HAP-1 (cell line): ENCODE measurements at places on chromosomes 1 and 21.

- DNase-seq = no peak
These were observed 122.5 kb downstream of the NR5A2 start for GRCh38 chr1:200150006-200150405.

DNA sequence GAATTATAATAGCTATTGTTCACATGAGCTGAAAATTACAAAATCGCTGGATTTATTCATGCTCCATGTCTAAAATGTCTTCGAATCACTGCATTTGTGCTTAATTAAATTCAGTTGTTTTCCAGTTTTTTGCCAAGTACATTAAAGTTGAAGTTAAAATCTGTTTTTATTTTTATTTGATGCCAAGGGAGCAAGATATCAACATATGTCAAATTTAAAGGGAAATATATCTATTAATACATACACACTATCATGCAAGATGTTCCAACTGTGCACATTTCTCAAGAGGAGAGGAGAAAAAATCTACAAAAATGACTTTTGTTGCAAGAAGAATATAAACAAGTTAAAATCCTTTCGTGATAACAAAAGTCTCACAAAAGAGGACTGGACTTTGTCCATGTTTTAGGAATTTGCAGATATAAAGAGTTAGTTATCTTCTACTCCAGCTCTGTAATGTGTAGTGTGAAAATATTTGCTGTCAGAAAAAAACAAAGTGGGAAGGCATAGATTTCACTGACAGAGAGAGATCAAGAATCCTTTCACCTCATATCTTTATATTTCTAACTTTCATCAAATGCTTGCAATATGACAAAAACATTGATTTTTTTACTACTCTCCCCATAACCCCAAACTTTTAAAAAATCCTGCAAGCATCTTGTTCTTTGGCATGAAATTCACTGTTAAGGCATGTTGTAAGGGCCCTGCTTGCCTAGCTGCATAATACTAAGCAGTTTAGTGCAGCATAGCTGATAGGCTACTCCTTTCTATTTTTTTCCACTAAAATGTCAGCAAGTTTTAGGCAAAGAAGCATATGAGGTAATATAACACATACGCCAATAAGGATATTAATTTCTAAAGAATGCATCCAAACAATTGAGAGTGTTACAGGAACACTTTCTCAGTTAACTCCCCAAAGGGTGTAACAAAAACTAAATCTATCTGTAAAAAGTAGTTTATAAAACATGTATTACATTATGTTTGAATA is 340.2 kb upstream of the ADAMTS5 start:
- no peak for DNase-seq

GRCh38 chr1:28233264-28233606 is 406 bp upstream of the DNAJC8 start:
- DNase-seq = no peak

DNA sequence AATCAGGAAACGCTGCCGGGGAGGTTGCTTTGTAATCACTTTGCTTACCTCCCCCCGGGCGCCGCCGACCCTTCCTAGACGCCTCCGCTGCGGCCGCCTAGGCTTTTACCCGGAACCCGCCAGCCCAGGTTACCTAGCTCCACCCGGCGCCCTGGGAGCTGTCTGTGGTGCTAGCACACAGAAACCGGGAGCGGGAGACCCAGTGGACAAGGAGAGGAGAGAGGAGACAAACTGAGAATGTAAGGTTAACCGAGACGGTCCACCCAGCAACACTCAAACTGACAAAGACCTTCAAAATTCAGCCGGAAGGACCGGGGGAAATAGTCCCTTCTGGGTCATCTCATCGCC is 9.8 kb downstream of the BARHL2 start:
- DNase-seq = peak; percentile 84

DNA sequence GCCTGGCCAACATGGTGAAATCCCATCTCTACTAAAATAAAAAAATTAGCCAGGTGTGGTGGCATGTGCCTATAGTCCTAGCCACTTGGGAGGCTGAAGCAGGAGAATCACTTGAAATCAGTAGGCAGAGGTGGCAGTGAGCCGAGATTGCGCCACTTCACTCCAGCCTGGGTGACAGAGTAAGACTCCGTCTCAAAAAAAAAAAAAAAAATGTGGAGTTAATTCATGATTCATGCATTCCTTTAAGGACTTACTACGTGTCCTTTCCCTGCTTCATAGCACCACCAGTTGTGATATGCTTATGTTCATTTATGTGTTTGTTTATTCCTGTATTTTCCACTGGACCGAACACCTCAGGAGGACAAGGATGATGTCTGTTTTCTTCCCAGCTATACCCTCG is 12.7 kb upstream of the PRELP start:
- DNase-seq = no peak

- no peak for DNase-seq
These were observed 19.2 kb downstream of the AGPAT3 start for GRCh38 chr21:43884012-43884860.

DNA sequence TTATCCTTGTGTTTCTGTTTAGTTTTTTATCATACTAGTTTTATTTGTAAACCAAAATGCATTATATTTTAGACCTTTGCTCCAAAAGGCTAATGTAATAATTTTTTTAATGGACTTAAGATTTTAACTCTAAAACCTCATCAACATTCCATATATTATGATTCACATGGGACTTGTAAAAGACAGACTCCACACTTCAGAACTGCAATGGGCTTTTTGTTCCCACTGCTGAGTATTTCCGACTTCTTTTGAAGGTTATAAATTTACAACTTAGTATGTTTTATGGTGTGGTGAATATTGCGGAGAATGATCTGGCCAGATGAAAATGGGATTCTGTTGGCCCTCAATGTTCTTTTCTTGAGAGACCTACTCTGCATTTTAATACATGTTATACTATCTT is 678.5 kb downstream of the USP25 start:
- DNase-seq = peak; percentile 38

DNA sequence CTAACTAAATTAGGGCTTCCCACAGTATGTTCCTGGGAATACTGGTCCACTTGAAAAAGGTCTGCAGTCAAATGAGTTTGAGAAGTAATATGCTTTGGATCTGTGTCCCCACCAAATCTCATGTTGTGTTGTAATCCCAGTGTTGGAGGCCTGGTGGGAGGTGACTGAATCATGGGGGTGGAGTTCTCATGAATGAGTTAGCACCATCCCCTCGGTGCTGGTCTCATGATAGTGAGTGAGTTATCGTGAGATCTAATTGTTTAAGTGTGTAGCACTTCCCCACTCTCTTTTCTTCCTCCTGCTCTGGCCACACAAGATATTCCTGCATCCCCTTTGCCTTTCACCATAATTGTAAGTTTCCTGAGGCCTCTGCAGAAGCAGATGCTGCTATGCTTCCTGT is 16.9 kb upstream of the DMRTB1 start:
- DNase-seq = no peak

GRCh38 chr1:219476116-219476515 is 136.8 kb downstream of the ZC3H11B start:
- no peak for DNase-seq

GRCh38 chr21:24995216-24995615 is 612.1 kb downstream of the MRPL39 start:
- no peak for DNase-seq

- DNase-seq = no peak
These were observed 6.4 kb upstream of the GBP5 start for GRCh38 chr1:89279011-89279466.

DNA sequence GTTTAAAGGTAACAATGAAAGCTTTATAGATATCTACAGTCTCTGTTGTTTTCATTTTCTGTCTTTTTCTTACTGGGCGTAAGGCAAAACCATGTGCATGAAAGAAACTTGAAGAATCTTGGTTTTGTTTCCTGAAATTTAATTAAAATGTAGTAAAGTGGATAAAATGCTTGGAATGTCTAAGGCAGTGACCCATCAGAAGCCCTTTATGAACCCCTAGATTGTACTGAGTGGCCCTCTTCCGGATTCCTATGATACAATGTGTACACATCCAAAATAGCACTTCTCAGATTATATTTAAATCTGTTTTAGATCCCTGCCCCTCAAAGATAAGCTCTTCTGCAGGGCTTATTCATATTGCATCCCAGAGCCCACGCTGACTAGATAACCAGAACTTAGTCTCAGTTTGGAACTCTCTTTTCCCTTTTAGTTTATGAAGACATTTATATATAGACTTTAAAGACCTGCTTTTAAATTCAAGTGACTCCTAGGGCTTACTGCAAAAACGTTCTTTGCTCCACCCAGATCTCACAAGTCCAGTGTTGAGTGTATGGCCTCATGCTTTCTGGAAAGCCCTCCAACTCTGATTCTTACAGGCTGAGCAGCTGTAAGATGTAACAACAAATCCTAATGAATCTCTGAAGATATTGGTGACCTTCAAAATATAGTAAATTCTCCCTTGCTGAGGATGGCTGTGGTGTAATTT is 142.9 kb downstream of the LRRC7 start:
- DNase-seq = no peak

DNA sequence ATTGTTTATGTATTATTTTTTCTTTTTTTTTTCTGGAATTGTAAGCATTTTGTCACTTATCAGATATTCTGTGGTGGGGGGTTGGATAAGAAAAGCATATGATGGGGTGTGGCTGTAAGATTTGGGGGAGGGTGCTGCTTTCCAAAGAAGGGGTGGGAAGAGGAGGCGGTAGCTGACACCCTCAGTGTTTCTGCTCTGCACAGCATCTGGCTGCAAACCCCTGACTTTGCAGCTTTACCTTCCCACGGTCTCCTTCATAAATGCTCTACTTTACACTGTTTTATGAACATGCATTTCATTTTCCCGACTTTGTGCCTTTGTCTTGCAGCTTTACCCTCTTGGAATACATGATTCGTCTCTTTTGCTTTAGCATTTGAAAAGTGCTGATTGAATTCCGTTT is 7.6 kb downstream of the FMN2 start:
- no peak for DNase-seq

DNA sequence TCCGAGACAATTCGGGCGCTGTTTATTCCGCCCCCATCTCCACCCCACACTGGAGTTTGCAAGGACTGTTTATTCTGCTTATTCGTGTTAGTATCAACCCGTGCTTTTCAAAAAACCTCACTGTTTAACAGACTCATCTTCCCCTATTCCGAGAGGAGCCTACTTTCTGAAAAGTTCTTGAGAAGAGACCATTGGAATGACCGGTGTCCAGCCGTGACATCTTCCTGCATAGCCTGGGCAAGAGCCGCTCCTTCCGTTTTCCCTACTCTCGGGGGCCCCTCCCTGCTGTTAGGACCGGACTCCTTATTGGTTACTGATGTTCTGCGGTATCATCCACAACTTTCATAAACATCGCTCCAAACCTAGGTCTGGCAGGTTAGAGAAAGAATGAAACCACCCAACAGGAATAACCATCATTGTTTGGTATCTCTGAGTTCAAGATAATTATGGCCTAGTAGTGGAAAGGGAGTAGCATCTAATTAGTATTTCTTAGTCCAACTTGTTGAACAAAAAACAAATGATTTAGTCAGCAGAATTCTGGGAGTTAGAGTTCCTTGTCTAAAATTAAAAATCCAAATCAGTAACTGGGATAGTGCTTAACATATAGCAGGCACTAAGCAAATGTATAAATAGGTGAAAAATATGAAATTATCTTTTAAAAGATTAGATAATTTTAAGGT is 837 bp downstream of the STXBP3 start:
- peak; percentile 70 for DNase-seq

DNA sequence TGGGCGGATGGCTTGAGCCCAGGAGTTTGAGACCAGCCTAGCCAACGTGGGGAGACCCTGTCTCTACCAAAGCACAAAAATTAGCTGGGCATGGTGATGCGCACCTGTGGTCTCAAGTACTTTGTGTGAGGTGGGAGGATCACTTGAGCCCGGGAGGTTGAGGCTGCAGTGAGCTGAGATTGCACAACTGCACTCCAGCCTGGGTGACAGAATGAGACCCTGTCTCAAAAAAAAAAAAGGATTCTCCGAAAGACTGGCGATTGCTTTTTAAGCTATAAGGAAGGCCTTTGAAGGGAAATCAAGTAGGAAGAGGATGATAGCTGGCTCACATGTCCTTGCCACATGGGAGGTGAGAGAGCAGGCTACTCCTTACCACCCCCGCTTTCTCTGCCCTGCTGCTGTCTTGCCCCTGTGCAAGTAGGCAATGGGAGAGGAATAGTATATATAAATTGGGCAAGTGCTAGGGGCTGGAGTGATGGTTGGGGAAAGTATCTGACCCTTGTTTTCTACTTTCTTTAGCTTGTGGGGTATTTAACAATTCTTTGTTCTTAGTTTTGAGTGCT is 3.8 kb upstream of the LAMTOR5 start:
- no peak for DNase-seq

- DNase-seq = no peak
These were observed 324.0 kb downstream of the NTNG1 start for GRCh38 chr1:107464827-107465226.

GRCh38 chr1:2414297-2414958 is 2.1 kb upstream of the PEX10 start:
- peak; percentile 87 for DNase-seq

DNA sequence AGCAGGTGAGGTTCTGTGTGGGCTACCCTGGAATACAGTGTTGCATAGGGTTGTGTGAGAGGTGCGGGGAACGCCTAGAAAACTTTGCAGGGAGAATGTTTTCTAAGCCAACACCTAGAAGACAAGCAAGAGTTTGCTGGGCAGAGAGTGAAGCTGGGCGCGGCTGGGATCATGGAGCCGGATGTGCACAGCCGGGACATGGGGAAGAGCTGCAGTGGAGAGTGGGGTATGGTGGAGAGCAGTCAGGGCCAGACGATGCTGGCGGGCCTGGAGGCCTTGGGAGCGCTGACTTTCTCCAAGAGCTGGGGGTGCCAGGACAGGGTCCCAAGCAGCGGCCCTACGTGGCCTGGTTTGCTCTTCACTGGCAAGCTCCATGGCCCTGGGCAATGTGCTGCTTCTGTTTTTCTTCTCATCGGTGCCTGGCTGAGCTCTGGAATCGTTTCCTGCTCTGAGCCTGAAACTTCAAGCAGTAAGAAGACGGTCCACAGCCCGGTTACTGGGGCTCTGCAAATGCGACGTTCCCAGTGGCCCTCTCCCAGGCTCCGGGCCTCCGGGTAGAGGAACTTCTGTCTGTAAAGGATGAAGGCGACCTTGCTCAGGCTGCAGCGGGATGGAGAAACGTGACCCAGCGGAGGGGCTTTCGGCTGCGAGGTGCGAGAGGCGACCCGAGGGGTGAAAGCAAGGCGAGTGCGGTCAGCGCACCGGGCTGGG is 51.9 kb upstream of the CD34 start:
- no peak for DNase-seq

- DNase-seq = no peak
These were observed 56.1 kb downstream of the SMYD2 start for GRCh38 chr1:214337015-214337414.

- peak; percentile 92 for DNase-seq
These were observed 76.7 kb downstream of the ARHGEF16 start for GRCh38 chr1:3530926-3531818.

GRCh38 chr1:22256213-22256512 is 113.3 kb upstream of the WNT4 start:
- no peak for DNase-seq

GRCh38 chr1:54464477-54465146 is 58.4 kb upstream of the SSBP3 start:
- no peak for DNase-seq
